SJSA1 (cell line): ENCODE measurements at places on chromosomes 5 and 9. TPM values are rescaled to one million over a fixed set of nuclear protein-coding genes. Genes with fewer than 3 reads are reported as not detected.
A peak's percentile ranks its signal among the peaks of the same experiment; 100 is the strongest.

- H3K36me3 ChIP-seq = no peaks in the 10 kb centered on the region
- H3K27me3 ChIP-seq = no peaks in the 10 kb centered on the region
- H3K4me3 ChIP-seq = no peak overlapping the region
- DNase-seq = no peak
- no peak overlapping the region for H3K27ac ChIP-seq
Measured at GRCh38 chr5:79008362-79008761, 23.3 kb upstream of the ARSB start.

DNA sequence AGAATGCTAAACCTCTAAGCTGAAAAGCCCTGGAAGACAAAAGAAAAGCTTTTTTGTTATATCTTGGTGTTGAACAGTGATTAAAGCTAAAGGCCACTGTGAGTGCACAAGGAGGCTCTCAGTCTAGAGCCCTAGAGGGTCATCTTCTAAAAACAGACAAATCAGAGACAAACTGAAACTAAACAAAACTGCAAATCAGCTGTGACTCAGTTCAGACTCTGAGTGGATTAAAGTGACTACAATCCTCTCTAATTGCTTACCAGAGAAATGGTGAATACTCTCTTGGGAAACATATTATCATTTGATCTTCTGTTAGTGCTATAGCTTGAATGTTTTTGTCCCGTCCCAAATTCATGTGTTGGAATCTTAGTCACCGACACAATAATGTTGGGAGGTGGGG lies 491.9 kb downstream of the CDH18 start:
- H3K4me3 ChIP-seq = no peak overlapping the region
- H3K27me3 ChIP-seq = no peaks in the 10 kb centered on the region
- no peak overlapping the region for H3K27ac ChIP-seq
- H3K4me1 ChIP-seq = no peaks in the 10 kb centered on the region

DNA sequence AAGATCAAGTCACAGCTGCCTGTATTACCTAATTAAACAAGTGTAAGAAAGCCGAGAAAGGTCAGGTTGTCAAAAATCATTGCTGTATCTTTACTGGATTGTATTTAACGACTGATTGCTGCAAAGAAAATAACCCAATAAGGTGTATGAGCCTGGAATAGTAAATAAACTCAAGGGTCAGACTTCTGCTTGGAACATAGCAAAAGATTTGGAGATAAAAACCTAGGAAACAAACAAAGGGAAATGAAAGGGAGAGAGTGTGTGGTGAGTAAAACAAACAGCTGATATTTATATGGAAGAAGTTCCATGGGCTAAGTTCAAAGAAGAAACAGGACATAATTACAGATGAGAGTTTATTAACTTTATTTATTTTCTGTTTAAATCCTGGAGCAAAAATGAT lies 354.0 kb downstream of the TLR4 start:
- DNase-seq = no peak
- H3K4me1 ChIP-seq = no peaks in the 10 kb centered on the region
- H3K27me3 ChIP-seq = no peaks in the 10 kb centered on the region
- no peak overlapping the region for H3K4me3 ChIP-seq

DNA sequence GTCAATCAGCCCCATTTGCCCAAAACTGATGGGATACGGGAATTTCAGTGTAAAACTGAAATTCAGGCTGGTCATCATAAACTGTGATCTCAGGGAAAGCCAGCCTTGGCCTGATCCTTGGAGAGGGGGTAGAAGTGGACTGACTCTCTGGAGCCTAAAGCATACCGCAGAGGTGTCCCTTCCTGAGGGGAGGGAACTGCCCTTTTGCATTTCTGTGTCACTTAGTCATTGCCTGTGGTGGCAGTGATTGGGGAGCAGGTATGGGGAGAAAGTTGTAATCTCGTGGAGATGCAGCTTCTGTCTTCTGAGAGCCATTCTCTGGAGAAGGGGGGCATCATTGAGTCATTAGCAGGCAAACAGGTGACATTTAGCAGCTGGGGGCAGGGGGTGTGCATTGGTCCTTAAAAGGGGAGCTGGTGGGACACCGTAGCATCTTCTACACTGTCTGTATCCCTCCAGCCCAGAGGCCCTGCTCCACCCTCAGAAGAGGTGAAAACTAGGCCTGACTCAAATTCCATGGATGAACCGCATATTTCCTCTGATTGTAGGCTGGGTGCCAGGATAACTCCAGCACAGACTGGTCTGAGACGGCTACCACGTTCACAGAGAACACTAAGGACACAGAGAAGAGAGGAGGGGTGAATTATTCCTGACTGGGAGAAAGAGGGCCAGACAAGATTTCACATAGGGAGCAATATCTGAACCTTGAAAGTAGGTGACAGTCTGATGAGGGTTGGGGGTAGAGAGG lies 143.3 kb downstream of the SEC61B start:
- no peak overlapping the region for H3K27ac ChIP-seq
- no peaks in the 10 kb centered on the region for H3K36me3 ChIP-seq
- H3K4me1 ChIP-seq = peaks cover 36% of the 10 kb centered on the region

DNA sequence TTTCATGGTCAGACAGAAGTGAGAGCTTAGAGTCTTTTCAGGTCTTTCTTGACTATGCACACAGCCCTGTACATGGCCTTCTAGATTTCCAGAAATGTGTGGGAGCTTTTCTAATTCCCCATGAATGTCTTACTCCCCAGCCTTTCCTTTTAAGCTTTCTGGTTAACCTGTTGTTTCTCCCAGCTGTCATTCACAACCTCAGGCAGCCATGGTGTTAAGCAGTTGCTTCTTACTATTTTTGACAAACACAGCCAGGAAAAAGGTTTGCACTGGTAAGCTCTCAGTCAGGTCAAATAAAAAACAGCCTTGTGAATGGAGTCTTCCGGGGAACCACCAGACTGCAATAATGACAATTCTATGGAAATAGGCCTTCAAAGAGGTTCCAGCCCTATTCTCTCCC lies 84.9 kb downstream of the MTREX start:
- peaks cover 49% of the 10 kb centered on the region for H3K36me3 ChIP-seq
- H3K4me1 ChIP-seq = no peaks in the 10 kb centered on the region
- no peak overlapping the region for H3K27ac ChIP-seq
- DNase-seq = no peak

DNA sequence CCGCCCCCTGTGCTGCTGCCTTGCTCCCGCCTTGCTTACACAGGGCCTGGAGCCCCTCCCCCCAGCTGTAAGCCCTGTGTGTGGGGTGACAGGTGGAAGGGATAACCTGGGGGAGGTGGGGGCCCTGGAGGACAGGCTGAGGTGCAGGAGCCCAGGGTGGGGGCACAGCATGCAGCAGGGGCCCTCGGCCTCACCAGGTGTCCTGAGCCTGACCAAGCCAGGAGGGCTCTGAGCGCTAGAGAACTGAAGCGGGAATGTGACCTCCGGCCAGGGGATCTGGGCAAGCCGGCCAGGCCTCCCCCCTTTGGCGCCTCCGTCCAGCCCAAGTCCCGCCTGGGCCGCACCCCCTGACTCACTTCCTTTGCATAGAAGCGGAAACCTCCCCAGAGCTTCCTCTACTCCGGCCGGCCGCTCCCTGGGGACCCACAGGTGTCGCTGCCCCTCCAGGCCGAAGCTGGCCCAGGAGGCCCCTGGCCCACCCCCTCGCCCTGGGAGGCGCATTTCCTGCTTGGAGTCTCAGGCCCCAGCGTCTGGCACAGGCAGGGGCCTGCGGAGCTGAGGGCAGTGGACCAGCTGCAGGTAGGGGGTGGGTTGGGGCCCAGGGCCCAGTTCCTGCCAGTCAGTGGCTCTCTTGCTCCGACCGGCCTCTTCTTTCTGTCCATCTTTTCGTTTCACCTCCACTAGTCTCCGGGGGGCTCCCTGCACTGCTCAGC lies at the start of gene TOR4A:
TSS of gene TOR4A (plus strand) at position 398 of the 713 bp plus-strand sequence. CDS start 964 bp downstream, outside the sequence.
- peak within 1 kb of the TSS; percentile 49 for H3K27ac ChIP-seq
- H3K4me1 ChIP-seq = peaks cover 15% of the 10 kb centered on the region
- H3K27me3 ChIP-seq = no peaks in the 10 kb centered on the region
- DNase-seq = peak; percentile 58

- no peaks in the 10 kb centered on the region for H3K4me1 ChIP-seq
- H3K4me3 ChIP-seq = no peak overlapping the region
- H3K27me3 ChIP-seq = no peaks in the 10 kb centered on the region
- H3K27ac ChIP-seq = no peak overlapping the region
- no peak for DNase-seq
Measured at GRCh38 chr9:20092561-20092960, 303.7 kb upstream of the SLC24A2 start.

DNA sequence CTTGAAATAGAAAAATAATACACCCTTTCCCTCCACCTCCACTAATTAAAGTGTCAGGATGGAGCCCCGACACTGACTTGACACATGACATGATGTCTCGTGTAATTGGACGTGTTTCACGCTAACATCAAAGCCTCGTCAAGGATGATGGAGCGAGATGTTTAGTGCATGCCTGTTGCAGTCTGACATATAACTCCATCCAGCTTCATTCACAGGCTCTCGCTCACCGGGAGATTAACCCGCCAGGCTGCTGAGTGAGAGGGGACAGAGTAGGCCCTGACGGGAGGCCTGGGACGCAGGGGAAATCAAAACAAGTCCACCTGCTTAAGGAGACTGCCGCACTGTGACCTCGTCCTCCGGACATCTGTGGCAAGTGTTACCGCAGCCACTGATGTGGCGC lies 263.5 kb downstream of the SLIT3 start:
- H3K4me3 ChIP-seq = no peak overlapping the region
- no peaks in the 10 kb centered on the region for H3K36me3 ChIP-seq
- no peak overlapping the region for H3K27ac ChIP-seq
- H3K27me3 ChIP-seq = no peaks in the 10 kb centered on the region
- H3K4me1 ChIP-seq = peaks cover 11% of the 10 kb centered on the region

DNA sequence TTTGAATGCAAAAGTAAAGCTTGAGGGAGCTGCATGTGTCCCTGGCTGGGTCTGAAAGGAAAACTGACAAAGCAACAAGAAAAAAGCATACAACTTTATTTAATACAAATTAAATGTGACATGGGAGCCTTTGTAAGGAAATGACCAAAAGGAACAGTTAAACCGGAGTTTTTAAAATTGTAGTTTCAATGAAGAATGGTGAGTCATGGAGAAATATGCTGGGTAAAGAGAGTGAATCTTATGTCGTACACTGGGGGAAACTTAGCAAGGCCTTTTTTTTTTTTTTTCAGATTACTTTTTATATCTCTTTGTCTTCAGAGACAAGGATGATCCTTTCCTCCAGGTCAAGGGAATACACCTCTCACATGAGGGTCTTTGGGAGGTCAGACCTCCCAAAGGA lies 50.1 kb upstream of the FBXL17 start:
- no peak for DNase-seq
- H3K4me1 ChIP-seq = no peaks in the 10 kb centered on the region
- no peaks in the 10 kb centered on the region for H3K27me3 ChIP-seq
- H3K27ac ChIP-seq = no peak overlapping the region
- no peak overlapping the region for H3K4me3 ChIP-seq

Gene GRHPR
- 55.8 and 75.1 TPM in 2 replicates for total RNA-seq

DNA sequence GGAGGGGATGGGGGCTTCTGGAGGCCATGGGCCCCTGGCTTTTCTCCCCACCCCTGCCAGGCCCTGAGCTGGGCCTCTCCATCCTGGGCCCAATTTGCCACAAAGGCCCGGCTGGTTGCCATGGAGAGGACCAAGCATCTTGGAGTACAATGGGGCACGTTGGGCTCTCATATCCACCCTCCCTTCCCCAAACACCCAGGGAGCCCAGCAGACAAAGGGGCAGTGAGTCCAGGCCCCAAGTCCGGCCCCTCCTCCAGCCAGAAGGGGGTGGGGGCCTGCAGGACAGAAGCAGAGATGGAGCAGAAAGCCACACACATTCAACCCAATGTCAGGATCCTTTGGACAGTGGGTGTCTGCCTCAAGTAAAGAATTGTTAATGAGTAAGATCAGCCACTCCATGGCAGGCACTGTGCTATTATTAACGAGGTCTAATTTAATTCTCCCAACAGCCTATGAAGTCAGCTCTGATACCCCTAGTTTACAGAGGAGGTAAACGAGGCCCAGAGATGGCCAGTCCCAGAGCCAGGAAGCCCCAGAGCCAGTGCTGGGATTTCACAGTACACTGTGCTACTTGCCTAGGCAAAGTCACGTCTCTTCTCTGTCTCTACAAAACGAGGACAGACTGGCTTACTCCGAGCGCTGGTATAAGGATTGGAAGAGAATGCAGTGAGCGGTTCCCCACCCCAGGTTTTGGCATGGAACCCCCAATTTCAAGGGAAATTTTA lies 2.3 kb downstream of the CRB2 start:
- no peaks in the 10 kb centered on the region for H3K36me3 ChIP-seq
- DNase-seq = no peak
- H3K4me3 ChIP-seq = no peak overlapping the region
- H3K4me1 ChIP-seq = no peaks in the 10 kb centered on the region
- no peak overlapping the region for H3K27ac ChIP-seq

Gene ECSCR
- 0.53 and 1.2 TPM in 2 replicates for total RNA-seq

DNA sequence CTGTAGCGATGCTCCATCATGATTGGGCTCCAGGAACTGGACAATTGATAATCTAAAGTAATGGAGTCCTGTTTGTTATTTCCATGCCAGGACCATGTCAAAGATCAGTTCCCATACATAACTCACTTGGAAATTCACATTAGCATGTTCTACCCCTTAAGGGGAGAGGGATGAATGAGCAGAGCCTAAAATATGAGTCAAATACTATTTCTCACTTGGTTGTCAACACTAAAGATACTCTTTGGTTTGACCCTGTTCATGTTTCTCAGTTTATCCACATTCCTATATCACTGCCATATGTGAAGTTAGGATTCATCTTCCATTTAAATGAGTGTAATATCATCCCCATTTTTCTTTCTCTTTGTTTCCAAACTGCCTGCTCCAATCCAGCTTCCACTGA lies 321.6 kb upstream of the PAPPA start:
- H3K27ac ChIP-seq = no peak overlapping the region
- no peak for DNase-seq
- no peak overlapping the region for H3K4me3 ChIP-seq
- no peaks in the 10 kb centered on the region for H3K27me3 ChIP-seq
- H3K36me3 ChIP-seq = no peaks in the 10 kb centered on the region

- no peak overlapping the region for H3K27ac ChIP-seq
- H3K27me3 ChIP-seq = no peaks in the 10 kb centered on the region
- no peak for DNase-seq
- H3K36me3 ChIP-seq = peaks cover 45% of the 10 kb centered on the region
- no peak overlapping the region for H3K4me3 ChIP-seq
Measured at GRCh38 chr9:124296094-124296493, 38.3 kb downstream of the NEK6 start.

DNA sequence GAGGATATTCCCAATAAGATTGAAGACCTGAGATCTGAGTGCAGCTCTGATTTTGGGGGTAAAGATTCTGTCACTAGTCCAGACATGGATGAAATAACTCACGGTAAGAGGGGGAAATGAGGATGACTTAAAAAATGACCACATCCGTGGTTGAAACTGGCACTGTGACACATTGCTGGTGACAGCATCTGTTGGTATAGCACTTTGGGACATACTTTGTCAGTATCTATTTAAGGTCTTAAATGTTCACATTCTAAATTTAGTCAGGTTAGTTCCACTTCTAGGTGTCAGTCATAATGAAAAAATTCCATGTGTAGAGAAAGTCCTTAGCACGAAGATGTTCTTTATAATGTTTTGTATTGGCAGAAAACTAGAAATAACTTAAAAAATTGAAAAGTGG lies 70.9 kb downstream of the GAPVD1 start:
- peaks cover 50% of the 10 kb centered on the region for H3K36me3 ChIP-seq
- no peak overlapping the region for H3K4me3 ChIP-seq
- H3K4me1 ChIP-seq = no peaks in the 10 kb centered on the region
- no peaks in the 10 kb centered on the region for H3K27me3 ChIP-seq
- no peak overlapping the region for H3K27ac ChIP-seq
